ENCODE measurements at places on chromosomes 1 and 21. TPM values are rescaled to one million over a fixed set of nuclear protein-coding genes. Genes with fewer than 3 reads are reported as not detected.

Gene CEP85
- total RNA-seq: 32.6 TPM

Gene GABRD
- total RNA-seq: not detected

Gene ZBTB18
- 4.7 TPM for total RNA-seq

Gene OLIG2
- total RNA-seq: not detected

Gene TMOD4
- 2.7 TPM for total RNA-seq

Gene RXRG
- 0.19 TPM for total RNA-seq

Gene DDAH1
- not detected for total RNA-seq

GRCh38 chr1:156493154-156493631 lies 7.4 kb downstream of the MEF2D start:
- peak overlapping the region; percentile 23 for H3K27ac ChIP-seq
- no peaks in the 10 kb centered on the region for H3K36me3 ChIP-seq
- DNase-seq: no peak
- H3K4me3 ChIP-seq: peak overlapping the region; percentile 0

DNA sequence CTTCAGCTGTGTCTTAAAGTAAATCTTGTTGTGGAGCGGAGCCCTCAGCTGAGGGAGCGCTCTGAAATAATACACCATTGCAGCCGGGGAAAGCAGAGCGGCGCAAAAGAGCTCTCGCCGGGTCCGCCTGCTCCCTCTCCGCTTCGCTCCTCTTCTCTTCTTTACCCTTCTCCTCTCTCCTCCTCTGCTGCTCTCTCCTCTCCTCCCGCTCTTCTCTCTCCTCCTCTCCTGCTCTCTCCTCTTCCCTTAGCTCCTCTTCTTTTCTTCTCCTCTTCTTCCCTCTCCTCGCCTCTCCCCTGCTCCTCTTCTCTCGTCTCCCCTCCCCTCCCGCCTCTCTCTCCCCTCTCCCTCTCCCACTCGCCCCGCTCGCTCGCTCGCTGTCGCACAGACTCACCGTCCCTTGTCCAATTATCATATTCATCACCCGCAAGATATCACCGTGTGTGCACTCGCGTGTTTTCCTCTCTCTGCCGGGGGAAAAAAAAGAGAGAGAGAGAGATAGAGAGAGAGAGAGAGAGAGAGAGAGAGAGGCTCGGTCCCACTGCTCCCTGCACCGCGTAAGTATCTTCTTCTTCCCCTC lies at the start of gene PROX1:
Gene PROX1, plus strand, starts transcription at position 47 of the 580 bp plus-strand sequence. CDS start 8,563 bp downstream, outside the sequence.
- H3K4me1 ChIP-seq: peaks cover 32% of the 10 kb centered on the region
- H3K36me3 ChIP-seq: peaks cover 3% of the 10 kb centered on the region
- peaks cover 86% of the 10 kb centered on the region for H3K27me3 ChIP-seq
- no peak within 1 kb of the TSS for H3K27ac ChIP-seq
- peak within 1 kb of the TSS; percentile 80 for H3K4me3 ChIP-seq
- DNase-seq: peak; percentile 61

- no peak overlapping the region for H3K27ac ChIP-seq
- DNase-seq: no peak
- H3K27me3 ChIP-seq: peaks cover 4% of the 10 kb centered on the region
- no peaks in the 10 kb centered on the region for H3K36me3 ChIP-seq
Measured at GRCh38 chr1:31393463-31393862, 19.6 kb upstream of the SERINC2 start.

- peak; percentile 89 for DNase-seq
- peaks cover 30% of the 10 kb centered on the region for H3K36me3 ChIP-seq
- peaks cover 93% of the 10 kb centered on the region for H3K4me1 ChIP-seq
Measured at GRCh38 chr1:235011064-235011598, 117.5 kb downstream of the TOMM20 start.

DNA sequence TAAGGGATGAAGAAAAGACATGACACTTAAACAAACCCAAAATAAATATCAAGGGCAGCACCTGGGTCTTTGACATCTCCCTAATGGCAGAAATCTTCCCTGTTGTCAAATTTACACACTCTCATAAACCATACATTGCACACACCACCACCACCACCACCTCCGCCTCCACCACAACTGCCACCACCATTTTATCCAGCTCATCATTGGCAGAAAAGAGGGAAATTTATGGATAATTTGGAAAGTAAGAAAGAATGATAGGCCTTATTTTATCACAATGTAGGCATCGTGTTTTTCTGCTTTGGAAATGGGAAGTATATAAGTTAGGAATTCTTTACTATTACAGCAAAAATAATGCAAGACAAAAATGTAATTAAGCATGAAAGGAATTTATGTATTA lies 27.3 kb upstream of the RGS13 start:
- no peak for DNase-seq
- H3K4me1 ChIP-seq: peaks cover 17% of the 10 kb centered on the region
- no peaks in the 10 kb centered on the region for H3K36me3 ChIP-seq
- no peak overlapping the region for H3K27ac ChIP-seq
- no peak overlapping the region for H3K4me3 ChIP-seq

DNA sequence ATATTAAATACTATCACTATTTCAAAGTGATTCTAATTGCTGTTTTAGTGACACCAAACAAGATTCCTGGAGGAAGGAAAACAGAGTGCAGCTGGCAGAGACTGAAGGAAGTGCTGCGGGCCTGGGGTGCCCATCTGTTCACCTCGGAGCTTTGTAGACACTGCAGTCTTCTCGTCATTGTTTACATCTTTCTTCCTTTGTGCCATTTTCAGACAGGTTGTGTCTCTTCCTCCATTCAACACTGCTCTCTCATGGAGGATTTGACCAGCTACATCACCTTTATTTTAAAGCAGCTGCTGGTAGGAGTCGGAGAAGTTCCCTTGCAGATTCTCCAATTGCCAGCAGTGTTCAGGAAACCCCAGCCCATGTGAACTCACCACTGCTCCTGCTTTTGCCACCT lies 37.3 kb downstream of the ABCA4 start:
- no peak overlapping the region for H3K27ac ChIP-seq
- H3K4me1 ChIP-seq: no peaks in the 10 kb centered on the region
- no peak overlapping the region for H3K4me3 ChIP-seq
- DNase-seq: no peak
- peaks cover 13% of the 10 kb centered on the region for H3K27me3 ChIP-seq

- H3K27ac ChIP-seq: no peak overlapping the region
- no peak overlapping the region for H3K4me3 ChIP-seq
- no peaks in the 10 kb centered on the region for H3K27me3 ChIP-seq
- no peak for DNase-seq
- peaks cover 23% of the 10 kb centered on the region for H3K4me1 ChIP-seq
- H3K36me3 ChIP-seq: peaks cover 47% of the 10 kb centered on the region
Measured at GRCh38 chr21:32383812-32384211, 9.0 kb downstream of the URB1 start.

DNA sequence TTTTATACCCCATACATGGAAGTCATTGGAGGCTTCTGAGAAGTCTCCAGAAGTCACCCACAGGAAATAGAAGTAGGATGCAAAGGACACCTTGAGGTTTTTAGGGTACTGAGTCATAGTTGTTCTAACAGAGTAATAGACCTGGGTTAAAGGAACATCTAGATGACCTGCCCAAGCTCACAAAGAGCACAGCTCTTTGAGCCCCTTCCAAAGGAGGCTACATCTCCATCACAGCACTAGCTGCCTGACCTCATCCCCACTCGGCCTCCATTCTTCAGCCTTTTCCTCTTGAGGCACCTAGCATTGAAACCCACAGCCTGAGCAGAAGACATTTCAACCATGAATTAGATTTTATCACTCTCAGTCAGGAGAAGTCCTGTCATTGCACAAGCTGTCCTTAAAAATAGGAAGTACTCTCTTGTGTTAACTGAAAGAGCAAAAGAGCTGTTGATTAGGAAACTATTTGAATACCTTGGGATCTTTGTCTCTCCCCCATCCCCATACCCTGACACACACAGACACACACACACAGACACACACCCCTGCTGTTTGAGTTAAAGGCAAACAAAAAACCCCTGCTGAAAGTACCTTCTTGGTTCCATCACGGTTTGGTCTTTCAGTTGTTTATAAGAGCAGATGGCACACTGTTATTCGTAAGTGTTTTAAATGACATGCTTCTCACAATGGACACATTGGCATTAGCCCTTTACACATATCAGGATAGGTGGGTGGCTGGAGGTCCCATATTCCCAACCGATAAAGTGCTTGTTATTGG lies 22.2 kb downstream of the MKNK1 start:
- peaks cover 24% of the 10 kb centered on the region for H3K4me1 ChIP-seq
- H3K27me3 ChIP-seq: no peaks in the 10 kb centered on the region
- peaks cover 28% of the 10 kb centered on the region for H3K36me3 ChIP-seq
- peak overlapping the region; percentile 14 for H3K4me3 ChIP-seq

DNA sequence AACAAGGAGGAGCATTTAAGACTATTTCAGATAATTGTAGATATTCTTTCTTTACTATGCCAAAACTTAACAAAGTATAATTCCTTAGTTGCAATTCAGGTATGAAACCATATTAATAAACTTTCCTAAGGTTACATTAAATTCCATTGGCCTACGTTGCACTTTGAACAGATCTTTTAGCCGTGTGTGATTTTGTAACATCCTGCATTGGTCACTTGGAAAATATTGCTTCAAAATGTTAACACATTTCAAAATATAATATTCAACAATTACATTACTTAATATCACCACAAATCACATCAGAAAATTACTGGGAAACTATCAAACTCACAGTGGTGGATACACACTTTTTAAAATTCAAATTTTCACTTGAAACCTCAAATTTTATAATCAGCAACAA lies 20.2 kb downstream of the ETS2 start:
- H3K27ac ChIP-seq: no peak overlapping the region
- peaks cover 35% of the 10 kb centered on the region for H3K36me3 ChIP-seq
- DNase-seq: no peak
- no peaks in the 10 kb centered on the region for H3K27me3 ChIP-seq

GRCh38 chr1:41726899-41727748 lies 191.6 kb downstream of the HIVEP3 start:
- peak; percentile 62 for DNase-seq
- peak overlapping the region; percentile 84 for H3K27ac ChIP-seq
- H3K36me3 ChIP-seq: no peaks in the 10 kb centered on the region

GRCh38 chr1:97114842-97115241 lies 393.3 kb downstream of the PTBP2 start:
- no peaks in the 10 kb centered on the region for H3K27me3 ChIP-seq
- no peak for DNase-seq
- no peaks in the 10 kb centered on the region for H3K4me1 ChIP-seq
- no peak overlapping the region for H3K4me3 ChIP-seq
- H3K36me3 ChIP-seq: peaks cover 12% of the 10 kb centered on the region
- H3K27ac ChIP-seq: no peak overlapping the region

DNA sequence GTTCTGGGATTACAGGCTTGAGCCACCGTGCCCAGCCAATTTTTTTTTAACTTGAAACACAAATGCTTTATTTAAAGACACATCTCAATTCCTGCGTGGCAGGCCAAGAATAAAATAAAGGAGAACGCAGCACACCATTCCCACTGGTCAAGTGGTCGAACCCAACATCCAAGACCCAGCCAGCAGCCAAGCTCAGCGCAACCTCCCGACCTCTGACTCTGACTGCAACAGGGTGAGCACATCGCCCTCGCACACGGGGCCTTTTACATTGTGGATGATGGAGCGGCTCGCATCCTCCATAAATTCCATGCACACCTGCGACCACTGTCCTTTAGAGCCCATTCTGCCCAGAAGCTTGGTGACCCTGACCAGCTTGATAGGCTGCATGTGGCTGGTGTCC lies 5.5 kb upstream of the GUK1 start:
- H3K4me1 ChIP-seq: peaks cover 2% of the 10 kb centered on the region
- no peak overlapping the region for H3K27ac ChIP-seq
- H3K4me3 ChIP-seq: no peak overlapping the region
- peaks cover 11% of the 10 kb centered on the region for H3K27me3 ChIP-seq
- no peaks in the 10 kb centered on the region for H3K36me3 ChIP-seq
- DNase-seq: no peak

- H3K36me3 ChIP-seq: peaks cover 7% of the 10 kb centered on the region
- H3K4me1 ChIP-seq: no peaks in the 10 kb centered on the region
- H3K27me3 ChIP-seq: no peaks in the 10 kb centered on the region
- H3K4me3 ChIP-seq: no peak overlapping the region
Measured at GRCh38 chr1:51276286-51276685, 40.2 kb downstream of the RNF11 start.

GRCh38 chr1:243447844-243448243 lies 192.0 kb downstream of the SDCCAG8 start:
- no peaks in the 10 kb centered on the region for H3K27me3 ChIP-seq
- H3K36me3 ChIP-seq: no peaks in the 10 kb centered on the region
- H3K4me1 ChIP-seq: no peaks in the 10 kb centered on the region
- no peak for DNase-seq
- no peak overlapping the region for H3K27ac ChIP-seq

- no peak overlapping the region for H3K27ac ChIP-seq
- H3K36me3 ChIP-seq: no peaks in the 10 kb centered on the region
- no peak overlapping the region for H3K4me3 ChIP-seq
- no peaks in the 10 kb centered on the region for H3K27me3 ChIP-seq
- H3K4me1 ChIP-seq: no peaks in the 10 kb centered on the region
- no peak for DNase-seq
Measured at GRCh38 chr1:214958486-214958885, 124.1 kb upstream of the KCNK2 start.

- no peak overlapping the region for H3K27ac ChIP-seq
- no peak overlapping the region for H3K4me3 ChIP-seq
- H3K4me1 ChIP-seq: peaks cover 8% of the 10 kb centered on the region
- H3K27me3 ChIP-seq: no peaks in the 10 kb centered on the region
- DNase-seq: no peak
Measured at GRCh38 chr1:103561643-103562395, 9.6 kb upstream of the AMY2B start.

All from activated CD4-positive, alpha-beta memory T cell treated with anti-CD3 and anti-CD28 coated beads for 36 hours (primary cell).